Sigmoid colon (tissue), 7 donors: ENCODE measurements at places on chromosomes 12 and 14.

DNA sequence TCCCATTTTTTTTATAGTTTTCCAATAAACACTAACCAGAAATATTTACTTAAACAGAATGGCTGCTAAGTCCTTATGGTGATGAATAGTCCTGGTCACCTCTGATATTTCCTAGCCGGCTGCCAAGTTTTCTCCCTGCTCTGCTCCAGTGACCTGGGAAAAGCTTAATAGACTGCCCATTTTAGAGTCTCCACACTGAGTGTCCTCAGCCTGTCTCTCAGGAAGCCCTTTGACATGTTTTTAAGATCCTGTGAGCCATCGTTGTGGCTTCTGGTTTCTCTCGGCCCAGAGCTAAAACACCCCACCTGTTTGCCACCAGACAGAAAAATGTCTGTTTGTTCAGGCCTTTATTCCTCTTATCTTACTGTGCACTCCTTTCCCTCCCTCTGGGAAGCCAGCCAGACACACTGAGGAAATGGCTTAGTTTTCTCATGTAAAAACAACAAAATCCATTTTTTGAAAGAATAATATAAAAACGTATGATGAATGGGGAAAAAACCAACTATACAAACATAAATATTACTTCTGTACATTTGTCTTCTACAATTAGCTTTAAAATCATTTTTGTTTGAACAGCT, 25.4 kb upstream of the ALDH2 start:
- no peak for DNase-seq

- DNase-seq = no peak
Measured at GRCh38 chr14:21097636-21098075, 799 bp downstream of the ZNF219 start.

GRCh38 chr14:88879022-88879421, 54.6 kb downstream of the TTC8 start:
- DNase-seq = no peak

DNA sequence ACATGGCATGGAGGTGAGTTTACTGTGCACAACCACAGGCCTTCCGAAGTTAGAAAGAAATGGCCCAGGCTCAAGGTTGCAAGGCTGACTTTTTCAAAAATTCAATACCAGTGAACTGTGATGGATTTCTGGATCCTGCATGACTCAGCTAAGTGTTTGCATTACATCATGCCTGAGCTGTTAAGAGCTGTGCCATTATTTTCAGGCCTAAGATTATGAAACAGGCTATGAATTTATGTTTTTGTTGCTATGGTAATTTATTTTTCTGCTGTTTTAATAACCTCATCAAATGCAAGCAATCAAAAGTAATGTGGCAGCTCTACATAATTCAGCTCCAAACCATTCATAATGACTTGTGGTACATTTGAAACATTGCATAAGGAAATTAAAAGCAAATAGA, 457.7 kb upstream of the TMEM132C start:
- no peak for DNase-seq

GRCh38 chr12:128830505-128830893, 6.7 kb upstream of the SLC15A4 start:
- peak; percentile 12 for DNase-seq

DNA sequence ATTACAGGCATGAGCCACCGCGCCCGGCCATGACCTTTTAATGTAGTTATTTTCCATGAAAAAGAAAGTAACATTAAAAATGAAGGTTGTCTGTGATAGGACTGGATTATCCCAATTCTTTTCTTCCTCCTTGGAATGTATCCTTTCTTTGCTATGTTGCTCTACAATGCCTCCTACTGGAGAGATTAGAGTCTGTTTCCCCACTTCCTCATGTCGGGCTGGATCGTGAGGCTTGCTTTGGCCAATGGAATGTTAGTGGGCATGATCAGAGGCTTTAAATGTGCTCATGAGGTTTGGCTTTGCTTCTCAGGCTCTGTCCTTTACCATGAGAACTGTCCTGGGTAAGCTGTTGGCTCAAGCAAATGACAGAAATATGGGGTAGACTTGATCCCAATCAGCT, 34.7 kb upstream of the SOCS2 start:
- DNase-seq = no peak

- DNase-seq = no peak
Measured at GRCh38 chr12:61857968-61858367, 402.2 kb upstream of the USP15 start.

- peak; percentile 66 for DNase-seq
Measured at GRCh38 chr12:125773033-125773640, 707.9 kb downstream of the AACS start.

- no peak for DNase-seq
Measured at GRCh38 chr14:65356327-65356836, 56.1 kb upstream of the FUT8 start.

- DNase-seq = no peak
Measured at GRCh38 chr12:43728698-43729097, 29.9 kb downstream of the PUS7L start.
